ENCODE measurements at places on chromosomes 7 and 10. TPM values are rescaled to one million over a fixed set of nuclear protein-coding genes. Genes with fewer than 3 reads are reported as not detected.

- DNase-seq, result no peak
Measured at GRCh38 chr10:111455776-111456426, 379.1 kb downstream of the ADRA2A start.

GRCh38 chr7:34247468-34247867 is 342.1 kb downstream of the BMPER start:
- no peak for DNase-seq

- DNase-seq, result no peak
Measured at GRCh38 chr7:131482800-131483199, 73.6 kb downstream of the PODXL start.

TMEM26 gene
- total RNA-seq, result not detected

All from CD8-positive, alpha-beta memory T cell (primary cell).